ENCODE measurements at places on chromosomes 13 and 19. TPM values are rescaled to one million over a fixed set of nuclear protein-coding genes. Genes with fewer than 3 reads are reported as not detected.

Gene IZUMO2
- not detected for total RNA-seq

Gene SULT2B1
- total RNA-seq, result not detected

Gene NDUFA3
- total RNA-seq, result 73.5 TPM

Gene ZNF225
- 5.0 TPM for total RNA-seq

Gene TMPRSS9
- total RNA-seq, result 2.6 TPM
